ENCODE measurements at places on chromosomes 5 and 9. TPM values are rescaled to one million over a fixed set of nuclear protein-coding genes. Genes with fewer than 3 reads are reported as not detected.

The ACTBL2 gene
- total RNA-seq = 3.3 TPM

The EIF4E1B gene
- not detected for total RNA-seq

The KIF27 gene
- total RNA-seq = 4.4 TPM

The CCIN gene
- 0.22 TPM for total RNA-seq

The SPACA9 gene
- 2.0 TPM for total RNA-seq

The PCDHA1 gene
- total RNA-seq = not detected

The PDE6A gene
- total RNA-seq = not detected

The GABRA1 gene
- total RNA-seq = not detected

The CDC23 gene
- total RNA-seq = 19.3 TPM

The SLC6A18 gene
- not detected for total RNA-seq

The CNTNAP3B gene
- 0.57 TPM for total RNA-seq

The NR4A3 gene
- total RNA-seq = 0.43 TPM

The CDC25C gene
- total RNA-seq = 13.3 TPM

The PCDHA6 gene
- 0.44 TPM for total RNA-seq

The OR1K1 gene
- total RNA-seq = not detected

The SNCAIP gene
- total RNA-seq = 7.0 TPM

The PLGRKT gene
- total RNA-seq = 26.2 TPM

The ENHO gene
- total RNA-seq = 0.14 TPM

The ITGA1 gene
- total RNA-seq = 237 TPM

The PPIC gene
- 37.0 TPM for total RNA-seq

The TRIM41 gene
- 15.1 TPM for total RNA-seq

The WNT8A gene
- not detected for total RNA-seq

The CCL27 gene
- not detected for total RNA-seq

The PCDHGB3 gene
- total RNA-seq = 2.6 TPM

The NUTM2F gene
- not detected for total RNA-seq

The FOXD4 gene
- 0.22 TPM for total RNA-seq

The MEIKIN gene
- not detected for total RNA-seq

The ZNF483 gene
- 0.44 TPM for total RNA-seq

The SPATA31A3 gene
- total RNA-seq = not detected

The OR1J2 gene
- total RNA-seq = not detected

The NUP188 gene
- total RNA-seq = 56.7 TPM

The SUSD3 gene
- not detected for total RNA-seq

The PCDHA9 gene
- under 0.01 TPM for total RNA-seq

The FOXD4L6 gene
- total RNA-seq = under 0.01 TPM

The DMRT3 gene
- not detected for total RNA-seq

The RASEF gene
- 0.44 TPM for total RNA-seq

The BTNL8 gene
- total RNA-seq = not detected

The OTP gene
- total RNA-seq = not detected

The CDC20B gene
- not detected for total RNA-seq

The SPATA31D4 gene
- not detected for total RNA-seq

The PIK3R1 gene
- total RNA-seq = 10.7 TPM

The FOXI1 gene
- not detected for total RNA-seq

The TMEM245 gene
- total RNA-seq = 69.4 TPM

The PCDHA3 gene
- 0.14 TPM for total RNA-seq

The DEPDC1B gene
- 0.44 TPM for total RNA-seq

The SOHLH1 gene
- total RNA-seq = not detected
